ENCODE measurements at places on chromosomes 2 and 18. TPM values are rescaled to one million over a fixed set of nuclear protein-coding genes. Genes with fewer than 3 reads are reported as not detected.

The BCL2L11 gene
- 10.2 TPM for total RNA-seq

GRCh38 chr18:54433368-54433767 lies 75.7 kb downstream of the C18orf54 start:
- no peak for DNase-seq

DNA sequence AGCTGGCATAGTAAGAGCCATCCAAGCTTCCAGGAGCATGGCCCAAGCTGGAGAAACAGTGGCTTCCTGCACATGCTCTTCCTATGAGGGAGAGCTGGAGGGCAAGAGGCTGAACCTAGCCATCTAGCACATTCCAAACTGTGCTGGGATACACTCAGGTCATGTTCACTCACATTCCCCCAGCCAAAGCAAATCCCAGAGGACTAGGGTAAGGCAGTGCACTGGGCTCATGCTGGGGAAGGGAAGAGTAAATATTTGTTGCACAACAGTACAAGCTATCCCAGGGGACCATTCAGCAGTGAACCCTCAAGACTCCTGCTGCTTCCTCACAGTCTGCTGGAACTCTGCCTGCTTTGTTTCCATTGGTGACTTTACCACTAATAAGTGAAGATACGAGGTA lies 20.7 kb upstream of the GYPC start:
- no peak for DNase-seq

The CRYGB gene
- total RNA-seq, result not detected

DNA sequence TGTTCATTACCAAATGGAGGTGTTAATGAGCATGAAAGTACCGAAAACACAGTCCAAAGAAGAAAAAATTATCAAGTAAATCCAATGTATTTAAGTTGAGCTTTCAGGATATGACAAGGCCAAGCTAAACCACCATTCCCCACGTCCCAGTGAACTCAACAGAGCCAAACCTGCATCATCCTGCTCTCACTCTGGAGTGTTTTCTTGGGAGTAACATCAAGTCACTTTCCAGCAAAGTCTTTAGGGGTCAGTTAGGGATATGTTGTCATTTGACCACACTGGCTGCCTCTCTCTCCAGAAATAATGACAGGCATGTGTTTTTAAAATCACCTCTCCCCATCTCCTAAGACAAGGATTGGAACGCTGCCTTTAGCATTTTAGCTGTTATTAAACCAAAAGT lies 140.5 kb downstream of the SRBD1 start:
- peak; percentile 34 for DNase-seq

DNA sequence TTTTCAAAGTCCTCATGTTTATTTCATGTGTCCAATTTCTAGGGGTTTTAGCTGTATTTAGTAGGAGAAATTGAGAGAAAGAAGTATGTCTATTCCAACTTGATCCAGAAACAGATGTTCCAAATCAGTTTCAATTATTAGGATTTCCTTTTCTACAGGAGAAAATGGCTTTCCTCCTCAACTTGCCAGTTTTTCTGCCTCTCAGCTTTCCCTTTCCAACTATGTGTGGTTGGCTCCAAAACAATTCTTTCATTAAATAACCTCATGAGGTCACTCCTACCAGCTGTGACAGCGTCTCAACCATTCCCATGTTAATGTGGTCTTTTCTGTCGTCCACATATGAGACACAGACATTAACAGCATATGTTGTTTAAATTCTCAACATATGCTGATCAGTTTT lies 13.1 kb downstream of the XIRP2 start:
- peak; percentile 11 for DNase-seq

DNA sequence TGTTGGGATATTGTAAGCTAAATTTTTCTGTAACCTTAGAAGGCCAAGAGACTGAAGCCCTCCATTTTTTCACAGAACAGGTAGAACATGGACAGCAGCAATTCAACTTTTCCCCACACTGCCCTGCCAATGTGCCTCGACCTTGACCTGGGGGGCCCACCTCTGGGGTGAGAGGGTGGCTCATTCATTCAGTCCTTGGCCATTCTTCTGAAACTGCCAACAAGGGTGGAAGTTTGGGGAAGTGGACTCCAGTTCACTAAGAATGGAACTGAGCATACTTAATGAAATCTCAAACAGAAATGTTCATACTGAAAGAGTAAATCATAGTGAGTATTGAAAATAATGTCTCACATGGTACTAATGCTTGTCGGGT lies 1.1 kb downstream of the EEF1B2 start:
- no peak for DNase-seq

DNA sequence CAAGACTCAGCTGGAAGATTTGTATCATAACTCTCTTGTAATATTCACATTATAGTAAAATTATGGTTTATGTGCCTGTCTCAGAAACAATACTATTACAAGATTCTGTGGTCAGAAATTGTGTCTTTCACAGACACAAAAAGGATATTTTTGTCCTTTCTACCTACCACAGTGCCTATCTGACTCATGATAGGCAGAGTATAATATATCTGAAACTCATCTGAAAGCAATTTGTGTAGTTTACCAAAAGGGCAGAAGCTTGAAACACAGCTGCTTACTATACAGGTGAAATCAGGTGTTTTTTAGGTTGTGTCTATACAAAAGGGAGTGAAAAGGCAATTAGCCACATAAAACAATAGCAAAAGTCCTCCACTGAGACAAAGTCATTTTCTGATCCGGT lies 10.9 kb downstream of the TMEM200C start:
- DNase-seq, result no peak

DNA sequence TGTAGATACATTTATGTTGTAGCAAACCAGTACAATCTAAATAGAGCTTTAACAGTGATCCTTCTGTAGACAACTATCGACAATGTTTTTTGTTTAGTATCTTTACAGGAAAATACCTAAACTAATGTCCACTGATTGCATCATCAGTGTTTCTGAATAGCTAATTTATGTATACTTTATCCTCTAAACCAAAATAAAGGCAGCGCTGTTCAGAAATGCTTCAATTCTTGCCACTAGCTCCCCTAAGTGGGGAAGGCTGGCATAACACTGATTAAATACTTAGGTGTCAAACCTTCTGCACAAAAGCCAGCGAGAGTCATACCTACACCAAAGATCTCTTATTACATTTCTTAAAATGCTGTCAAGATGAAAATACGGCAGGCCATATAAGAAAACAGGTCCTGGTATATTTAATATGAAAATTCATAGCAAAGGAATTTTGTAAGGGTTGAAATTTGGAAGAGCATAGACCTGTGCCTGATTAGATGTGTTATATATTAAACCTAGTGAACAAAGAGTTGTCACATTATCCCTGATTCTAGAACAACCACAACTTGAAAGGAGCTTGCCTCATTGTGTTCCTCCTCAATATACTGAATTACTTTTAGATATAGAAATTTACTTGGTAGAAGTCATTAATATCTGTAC lies 1693.4 kb upstream of the SLC39A10 start:
- DNase-seq, result peak; percentile 28

The NDC80 gene
- total RNA-seq, result 9.7 TPM

DNA sequence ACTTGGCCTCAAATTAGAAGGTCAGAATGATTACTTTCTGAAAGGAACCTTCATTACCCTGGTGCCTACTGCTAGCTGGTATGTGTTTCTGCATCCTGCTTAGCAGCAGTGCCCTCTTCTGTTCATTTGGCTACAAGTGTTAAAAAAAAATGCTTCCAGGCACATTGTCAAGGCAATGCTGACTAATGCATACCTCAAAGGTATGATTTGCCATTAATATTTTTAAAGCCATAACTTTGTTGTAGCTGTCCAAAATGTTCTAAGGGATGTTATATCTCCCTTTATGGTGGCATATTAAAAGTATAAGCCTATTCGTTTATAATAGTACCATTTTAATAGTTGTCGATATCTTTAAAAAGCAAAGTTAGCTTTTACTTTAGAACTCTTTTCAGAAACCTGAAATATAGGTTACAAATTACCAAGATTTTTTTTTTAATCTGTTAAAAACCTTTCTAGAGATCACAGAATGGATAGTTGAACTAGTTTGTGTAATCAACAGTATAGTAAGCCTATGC lies 52.0 kb upstream of the FAM171B start:
- DNase-seq, result peak; percentile 78

GRCh38 chr2:40384714-40385113 lies 67.2 kb downstream of the SLC8A1 start:
- peak; percentile 84 for DNase-seq

GRCh38 chr2:195613922-195614321 lies 43.1 kb upstream of the SLC39A10 start:
- DNase-seq, result peak; percentile 96

The TRAPPC8 gene
- 51.1 TPM for total RNA-seq

DNA sequence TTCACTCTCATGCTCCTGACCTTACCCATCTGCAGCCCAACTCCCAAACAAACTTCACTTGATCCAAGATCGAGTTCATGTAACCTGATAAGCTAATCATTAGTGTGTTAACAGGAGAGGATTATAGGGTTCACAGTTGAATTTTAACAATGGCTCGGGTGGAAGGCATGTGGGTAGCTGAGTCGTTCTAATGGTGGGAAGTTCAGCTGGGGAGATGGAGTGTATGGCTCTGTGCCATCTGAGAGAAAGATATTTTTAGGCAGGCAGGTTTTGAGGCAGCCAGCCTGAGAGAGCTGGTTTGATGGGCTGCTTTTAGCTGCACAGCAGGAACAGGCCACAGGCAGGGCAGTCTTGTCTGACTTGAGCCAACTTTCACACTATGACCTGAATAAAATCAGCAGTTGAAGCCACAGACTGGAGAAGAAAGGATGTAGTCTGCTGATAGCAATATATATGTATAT lies 17.7 kb upstream of the NFE2L2 start:
- DNase-seq, result no peak

DNA sequence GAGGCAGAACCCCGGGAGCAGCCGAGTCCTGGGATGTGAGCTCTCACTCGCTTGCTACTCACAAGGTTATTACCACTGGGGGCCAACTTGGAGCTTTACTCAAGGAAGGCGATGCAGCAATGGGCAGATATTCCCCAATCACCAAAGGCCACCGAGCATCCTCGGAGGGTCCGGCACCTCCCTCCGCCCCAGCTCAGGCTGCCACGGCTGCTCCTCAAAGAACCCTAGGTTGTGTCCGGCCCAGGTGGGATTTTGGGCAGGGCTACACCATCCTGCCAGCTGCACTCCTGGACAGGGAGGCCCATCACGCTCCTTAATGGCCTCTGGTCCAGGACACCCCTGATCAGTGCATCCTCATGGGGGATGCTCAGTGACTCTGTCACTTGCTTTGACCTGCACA lies 24.8 kb downstream of the FBLN7 start:
- no peak for DNase-seq

The MLPH gene
- total RNA-seq, result 8.2 TPM

- DNase-seq, result no peak
Measured at GRCh38 chr2:67619204-67619603, 222.1 kb downstream of the ETAA1 start.

The EPAS1 gene
- 120 TPM for total RNA-seq

- no peak for DNase-seq
Measured at GRCh38 chr18:22816266-22817176, 116.6 kb upstream of the RBBP8 start.

- DNase-seq, result peak; percentile 86
Measured at GRCh38 chr2:85712849-85713612, 18.9 kb downstream of the GNLY start.

- no peak for DNase-seq
Measured at GRCh38 chr2:60662781-60663180, 93.3 kb upstream of the PAPOLG start.

DNA sequence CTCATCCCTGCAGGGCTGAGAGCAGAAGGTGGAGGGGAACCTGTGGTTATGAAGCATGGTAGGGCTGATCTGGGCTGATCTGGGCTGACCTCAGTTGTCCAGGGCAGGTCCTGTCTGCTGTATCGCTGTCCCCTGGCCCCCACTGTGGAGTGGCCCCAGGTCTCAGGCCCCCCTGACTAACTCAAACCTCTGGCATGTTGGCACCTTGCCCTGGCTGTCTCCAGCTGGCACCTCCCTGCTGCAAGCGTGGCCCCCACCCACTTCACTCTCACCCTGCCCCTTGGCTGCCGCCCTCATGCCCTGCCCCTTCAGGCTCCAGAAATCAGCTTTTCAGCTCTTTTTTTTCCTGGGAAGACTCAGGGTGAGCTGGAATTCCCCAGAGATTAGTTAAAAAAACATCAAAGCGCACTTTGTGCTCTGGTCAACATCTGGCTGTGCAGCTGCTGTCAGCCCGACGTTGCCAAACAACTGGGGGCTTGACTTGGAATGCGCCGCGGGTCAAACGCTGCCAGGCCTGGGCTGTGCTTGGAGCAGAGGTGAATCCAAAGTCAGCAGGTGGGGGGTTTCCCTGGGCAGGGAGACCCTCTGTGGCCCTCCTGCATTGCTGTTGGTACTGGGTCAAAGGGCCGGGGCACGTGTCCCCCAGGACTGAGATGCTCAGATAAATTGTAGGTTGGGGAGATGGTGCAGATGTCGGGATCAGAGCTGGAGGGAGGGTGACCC lies 173.8 kb upstream of the HDAC4 start:
- peak; percentile 2 for DNase-seq

The CAPN13 gene
- total RNA-seq, result not detected

The TFCP2L1 gene
- total RNA-seq, result not detected

DNA sequence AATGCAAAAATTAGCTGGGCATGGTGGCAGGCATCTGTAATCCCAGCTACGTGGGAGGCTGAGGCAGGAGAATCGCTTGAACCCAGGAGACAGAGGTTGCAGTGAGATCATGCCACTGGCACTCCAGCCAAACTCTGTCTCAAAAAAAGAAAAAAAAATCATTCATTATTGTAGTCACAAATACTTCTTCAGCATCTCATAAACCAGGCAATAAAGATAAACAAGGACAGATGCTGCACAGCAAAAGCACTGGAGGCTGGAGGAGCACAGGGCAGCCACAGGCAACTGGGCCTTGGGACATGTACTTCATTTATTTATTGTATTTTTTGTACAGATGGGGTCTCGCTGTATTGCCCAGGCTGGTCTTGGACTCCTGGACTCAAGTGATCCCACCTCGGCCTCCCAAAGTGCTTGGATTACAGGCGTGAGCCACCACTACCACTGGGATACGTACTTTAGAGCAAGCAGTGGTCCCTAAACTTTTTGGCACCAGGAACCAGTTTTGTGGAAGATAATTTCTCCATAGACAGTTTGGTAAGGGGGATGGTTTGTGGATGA lies 16.8 kb upstream of the MAT2A start:
- no peak for DNase-seq

GRCh38 chr2:101745711-101746694 lies 48.5 kb downstream of the MAP4K4 start:
- peak; percentile 84 for DNase-seq

The DNER gene
- 0.26 TPM for total RNA-seq

DNA sequence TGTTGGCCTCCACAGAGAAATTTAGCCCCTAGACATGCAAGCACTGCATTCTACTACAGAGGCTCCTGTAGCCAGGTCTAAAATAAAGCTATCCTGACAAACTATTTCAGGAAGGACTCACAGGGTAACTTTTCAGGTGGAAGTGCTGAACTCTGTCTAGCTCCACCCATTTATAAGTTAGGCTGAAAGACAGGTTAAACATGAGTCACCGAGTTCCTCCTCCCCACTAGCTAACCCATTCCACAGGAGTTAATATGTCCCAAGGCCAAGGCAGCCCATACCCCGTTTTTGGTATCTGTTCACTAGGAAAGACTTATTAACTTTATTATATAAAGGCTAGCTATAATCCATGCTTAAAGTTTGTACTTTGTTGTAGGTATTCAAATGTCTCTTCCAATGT lies 3.5 kb downstream of the CWC22 start:
- DNase-seq, result no peak

GRCh38 chr2:127052057-127052770 lies 54.7 kb downstream of the BIN1 start:
- no peak for DNase-seq

The ASB18 gene
- not detected for total RNA-seq

Data from fibroblast of lung (primary cell).